LNCaP clone FGC (cell line): ENCODE measurements at places on chromosomes 16 and 17.

GRCh38 chr16:49461517-49461951, 87.9 kb downstream of the C16orf78 start:
- no peak for DNase-seq

GRCh38 chr17:37361543-37361942, 14.2 kb upstream of the C17orf78 start:
- DNase-seq: no peak

- DNase-seq: no peak
Measured at GRCh38 chr16:88309908-88310265, 72.9 kb upstream of the ZNF469 start.

DNA sequence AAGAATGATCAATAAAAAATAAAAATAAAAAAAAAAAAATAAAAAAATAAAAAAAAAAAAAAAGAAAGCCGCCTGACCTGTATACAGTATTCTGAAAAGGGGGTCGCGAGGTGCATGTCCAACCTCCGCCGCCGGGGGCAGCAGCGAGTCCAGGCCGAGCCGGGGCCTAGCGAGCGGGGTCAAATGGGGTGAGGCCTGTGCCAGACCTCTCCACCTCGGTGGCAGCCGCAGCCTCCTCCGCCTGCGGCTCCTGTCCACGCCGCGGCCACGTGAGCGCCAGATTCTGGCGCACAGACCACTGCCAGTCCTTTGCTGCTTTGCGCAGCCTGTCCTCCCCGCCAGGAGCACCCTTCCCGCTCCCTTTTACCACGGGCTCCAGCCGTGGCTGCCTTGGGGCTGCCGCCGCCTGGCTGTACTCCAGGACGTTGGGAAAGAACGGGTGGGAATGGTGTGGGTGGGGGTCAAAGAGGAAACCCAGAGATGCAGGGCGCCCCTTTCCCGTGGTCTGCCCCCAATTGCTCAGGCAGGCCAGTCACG, 2.4 kb upstream of the BCKDK start:
- DNase-seq: no peak

DNA sequence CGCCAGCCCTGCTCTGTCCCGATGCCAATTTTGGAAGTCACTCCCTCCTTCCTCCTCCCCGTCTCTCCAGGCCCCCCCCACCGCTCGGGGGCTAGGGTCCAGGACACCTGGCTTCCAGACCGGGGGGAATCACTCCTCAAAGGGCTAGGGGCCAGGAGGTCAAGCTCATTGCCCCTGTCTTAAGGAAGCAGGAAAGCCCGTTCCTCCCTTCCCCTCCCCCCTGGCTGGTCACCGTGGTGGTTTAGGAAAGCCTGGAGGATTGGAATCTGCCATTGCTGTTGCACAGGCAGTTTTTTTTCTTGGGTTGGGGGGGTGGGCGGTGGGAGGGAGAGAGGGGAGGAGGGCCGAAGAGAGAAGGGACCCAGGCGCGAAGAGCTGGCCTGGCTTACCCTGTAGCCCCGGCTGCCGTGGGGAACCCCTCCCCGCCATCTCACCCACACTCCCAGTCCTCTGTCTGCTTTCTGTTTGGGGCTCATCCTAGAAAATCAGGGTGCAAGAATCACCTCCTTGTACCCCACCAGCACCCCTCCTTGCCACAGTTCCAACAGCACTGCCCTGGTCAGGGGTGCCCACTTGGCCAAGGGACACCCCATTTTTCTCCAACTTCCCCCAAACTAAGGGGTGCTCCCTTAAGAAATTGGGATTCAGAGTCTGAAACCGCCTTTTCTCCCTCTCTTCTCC, 2.9 kb upstream of the BCL6B start:
- no peak for DNase-seq

DNA sequence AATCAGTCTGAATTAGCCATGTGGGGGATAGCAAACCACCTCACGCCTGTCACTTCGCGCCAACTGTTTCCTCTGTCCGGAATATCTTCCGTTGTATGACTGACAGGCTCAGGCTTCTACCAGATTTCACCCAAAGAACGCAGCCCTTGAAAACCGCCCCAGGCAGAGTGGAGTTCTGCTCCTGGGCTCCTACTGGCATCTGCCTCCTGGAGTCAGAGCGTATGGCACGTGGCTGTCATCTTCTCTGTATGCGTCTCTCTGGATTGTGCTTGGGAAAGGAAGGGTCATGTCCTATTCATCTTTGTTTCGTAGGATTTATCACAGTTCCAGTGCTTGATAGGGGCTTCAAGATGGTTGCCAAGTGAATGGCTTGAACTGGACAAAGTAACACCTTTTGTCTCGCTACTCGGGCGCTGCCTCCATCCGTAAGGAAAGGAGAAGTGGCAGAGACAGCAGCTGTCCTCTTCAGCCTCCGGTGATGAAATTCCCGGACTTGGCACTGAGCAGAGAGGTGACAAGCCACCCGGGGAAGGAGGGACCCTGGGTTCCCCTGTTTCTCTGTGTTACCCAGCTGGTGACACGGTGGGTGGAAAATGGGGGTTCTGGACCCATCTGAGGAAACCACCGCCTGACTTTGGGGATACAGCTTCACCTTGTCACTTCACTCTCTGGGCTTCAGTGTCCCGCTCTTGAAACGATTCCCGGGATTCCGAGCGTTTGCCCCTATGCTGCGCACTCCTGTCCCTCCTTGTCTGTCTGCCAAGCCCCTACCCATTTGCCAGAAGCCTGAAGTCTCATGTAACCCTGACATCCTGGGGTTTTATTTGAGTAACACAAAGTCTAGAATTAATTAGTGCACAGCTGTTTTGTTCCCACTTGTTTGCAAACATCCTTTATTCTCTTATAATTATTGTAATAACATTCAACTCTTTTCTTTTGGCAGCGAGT, 13.9 kb downstream of the KIAA0513 start:
- no peak for DNase-seq

DNA sequence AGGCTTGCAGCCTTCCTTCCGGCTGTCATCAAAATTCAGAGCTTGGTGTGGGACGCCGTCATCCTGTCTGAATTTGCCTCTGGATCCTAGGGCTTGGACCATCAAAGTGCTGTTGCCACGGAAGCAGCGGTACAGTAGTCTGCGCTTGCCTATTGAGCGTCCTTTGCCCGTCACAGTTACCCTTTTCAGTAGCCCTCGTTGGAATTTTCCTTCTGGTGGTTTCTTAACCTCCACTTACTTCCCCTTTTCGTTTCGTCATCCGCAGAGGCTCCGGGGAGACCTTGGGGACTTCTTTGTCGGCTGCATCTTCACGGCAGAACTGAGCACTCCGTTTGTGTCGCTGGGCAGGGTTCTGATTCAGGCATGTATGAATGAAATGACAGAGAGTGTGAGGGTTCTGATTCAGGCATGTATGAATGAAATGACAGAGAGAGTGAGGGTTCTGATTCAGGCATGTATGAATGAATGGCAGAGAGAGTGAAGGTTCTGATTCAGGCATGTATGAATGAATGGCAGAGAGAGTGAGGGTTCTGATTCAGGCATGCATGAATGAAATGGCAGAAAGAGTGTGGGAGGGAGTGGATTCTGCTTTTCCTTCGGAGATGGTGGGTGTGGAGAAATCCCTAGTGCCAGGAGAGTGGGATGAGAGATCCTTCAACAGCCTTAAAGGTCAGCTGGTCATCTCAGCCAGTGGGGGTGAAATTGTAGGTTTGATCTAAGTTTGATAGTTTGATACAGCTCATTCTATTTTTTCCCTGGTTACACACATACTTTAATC, 8.0 kb downstream of the TLCD3A start:
- DNase-seq: no peak

GRCh38 chr17:4610656-4611055, 26.3 kb downstream of the SMTNL2 start:
- no peak for DNase-seq

DNA sequence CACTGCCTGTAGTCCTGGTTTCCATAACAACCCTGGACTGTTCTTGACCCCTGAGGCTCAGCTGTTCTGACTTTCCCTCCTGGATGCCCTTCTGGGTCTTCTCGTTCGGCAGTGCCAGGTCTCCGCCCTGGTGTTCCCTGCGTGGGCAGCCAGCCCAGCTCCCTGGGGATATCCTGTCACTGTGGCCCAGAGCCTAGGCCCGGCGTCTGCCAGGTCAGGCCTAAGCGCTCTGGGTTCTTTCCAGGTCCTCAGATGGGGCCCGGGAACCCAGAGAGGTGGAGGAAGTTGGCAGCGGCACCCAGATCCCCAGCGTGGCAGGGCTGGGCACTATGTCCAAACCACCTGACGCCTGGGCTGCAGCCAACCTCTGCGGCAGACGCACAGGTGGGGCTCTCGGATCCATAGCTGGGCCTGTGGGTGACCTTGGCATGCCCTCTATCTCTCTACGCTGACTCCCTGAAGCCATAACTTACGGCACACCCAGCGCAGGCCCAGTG, 12.5 kb upstream of the ATP2A3 start:
- peak; percentile 89 for DNase-seq

- DNase-seq: no peak
Measured at GRCh38 chr17:2427910-2428309, 27.1 kb upstream of the MNT start.

DNA sequence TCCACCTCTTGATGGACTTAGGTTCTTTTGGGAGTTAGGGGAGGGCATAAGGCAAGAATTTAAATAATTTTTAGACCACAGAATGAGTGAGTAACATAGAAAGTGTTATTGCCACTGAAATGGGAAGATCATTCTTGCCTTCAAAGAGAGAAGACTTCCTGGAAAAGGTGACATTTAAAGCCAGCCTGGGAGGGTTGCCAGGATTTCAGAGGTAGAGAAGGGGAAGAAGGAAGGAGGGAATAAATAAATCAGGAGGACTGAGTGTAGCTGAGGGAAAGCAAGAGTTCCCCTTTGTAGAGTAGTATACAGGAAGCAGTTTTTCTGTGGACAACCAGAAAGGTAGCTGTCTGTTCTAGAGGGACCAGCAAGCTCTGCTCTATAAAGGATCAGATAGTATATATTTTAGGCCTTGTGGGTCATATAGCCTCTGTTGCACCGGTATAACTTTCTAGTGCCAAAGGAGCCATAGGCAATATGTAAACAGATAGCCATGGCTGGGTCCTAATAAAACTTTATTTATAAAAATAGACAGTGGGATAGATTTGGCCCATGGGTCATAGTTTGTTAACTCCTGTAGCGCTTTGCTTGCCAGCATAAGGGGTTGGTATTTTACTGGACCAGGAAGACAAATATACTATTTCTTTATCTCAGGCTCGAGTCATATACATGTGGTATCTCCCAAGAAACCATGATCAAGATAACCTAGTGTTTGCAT, 147.2 kb upstream of the CACNG5 start:
- no peak for DNase-seq

GRCh38 chr17:13462673-13463124, 139.0 kb downstream of the HS3ST3A1 start:
- DNase-seq: no peak

GRCh38 chr16:74865922-74866598, 91.4 kb upstream of the FA2H start:
- DNase-seq: no peak

DNA sequence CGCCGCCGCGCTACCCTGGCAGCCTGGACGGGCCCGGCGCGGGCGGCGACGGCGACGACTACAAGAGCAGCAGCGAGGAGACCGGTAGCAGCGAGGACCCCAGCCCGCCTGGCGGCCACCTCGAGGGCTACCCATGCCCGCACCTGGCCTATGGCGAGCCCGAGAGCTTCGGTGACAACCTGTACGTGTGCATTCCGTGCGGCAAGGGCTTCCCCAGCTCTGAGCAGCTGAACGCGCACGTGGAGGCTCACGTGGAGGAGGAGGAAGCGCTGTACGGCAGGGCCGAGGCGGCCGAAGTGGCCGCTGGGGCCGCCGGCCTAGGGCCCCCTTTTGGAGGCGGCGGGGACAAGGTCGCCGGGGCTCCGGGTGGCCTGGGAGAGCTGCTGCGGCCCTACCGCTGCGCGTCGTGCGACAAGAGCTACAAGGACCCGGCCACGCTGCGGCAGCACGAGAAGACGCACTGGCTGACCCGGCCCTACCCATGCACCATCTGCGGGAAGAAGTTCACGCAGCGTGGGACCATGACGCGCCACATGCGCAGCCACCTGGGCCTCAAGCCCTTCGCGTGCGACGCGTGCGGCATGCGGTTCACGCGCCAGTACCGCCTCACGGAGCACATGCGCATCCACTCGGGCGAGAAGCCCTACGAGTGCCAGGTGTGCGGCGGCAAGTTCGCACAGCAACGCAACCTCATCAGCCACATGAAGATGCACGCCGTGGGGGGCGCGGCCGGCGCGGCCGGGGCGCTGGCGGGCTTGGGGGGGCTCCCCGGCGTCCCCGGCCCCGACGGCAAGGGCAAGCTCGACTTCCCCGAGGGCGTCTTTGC, 3.1 kb downstream of the HIC1 start:
- no peak for DNase-seq

- DNase-seq: no peak
Measured at GRCh38 chr17:15036238-15036637, 228.9 kb downstream of the PMP22 start.

GRCh38 chr17:29570521-29570920, 2.0 kb downstream of the TP53I13 start:
- no peak for DNase-seq
